ENCODE measurements at places on chromosomes 6 and 20.
A peak's percentile ranks its signal among the peaks of the same experiment; 100 is the strongest.

GRCh38 chr6:38846844-38847243 lies 131.7 kb downstream of the DNAH8 start:
- DNase-seq = no peak

DNA sequence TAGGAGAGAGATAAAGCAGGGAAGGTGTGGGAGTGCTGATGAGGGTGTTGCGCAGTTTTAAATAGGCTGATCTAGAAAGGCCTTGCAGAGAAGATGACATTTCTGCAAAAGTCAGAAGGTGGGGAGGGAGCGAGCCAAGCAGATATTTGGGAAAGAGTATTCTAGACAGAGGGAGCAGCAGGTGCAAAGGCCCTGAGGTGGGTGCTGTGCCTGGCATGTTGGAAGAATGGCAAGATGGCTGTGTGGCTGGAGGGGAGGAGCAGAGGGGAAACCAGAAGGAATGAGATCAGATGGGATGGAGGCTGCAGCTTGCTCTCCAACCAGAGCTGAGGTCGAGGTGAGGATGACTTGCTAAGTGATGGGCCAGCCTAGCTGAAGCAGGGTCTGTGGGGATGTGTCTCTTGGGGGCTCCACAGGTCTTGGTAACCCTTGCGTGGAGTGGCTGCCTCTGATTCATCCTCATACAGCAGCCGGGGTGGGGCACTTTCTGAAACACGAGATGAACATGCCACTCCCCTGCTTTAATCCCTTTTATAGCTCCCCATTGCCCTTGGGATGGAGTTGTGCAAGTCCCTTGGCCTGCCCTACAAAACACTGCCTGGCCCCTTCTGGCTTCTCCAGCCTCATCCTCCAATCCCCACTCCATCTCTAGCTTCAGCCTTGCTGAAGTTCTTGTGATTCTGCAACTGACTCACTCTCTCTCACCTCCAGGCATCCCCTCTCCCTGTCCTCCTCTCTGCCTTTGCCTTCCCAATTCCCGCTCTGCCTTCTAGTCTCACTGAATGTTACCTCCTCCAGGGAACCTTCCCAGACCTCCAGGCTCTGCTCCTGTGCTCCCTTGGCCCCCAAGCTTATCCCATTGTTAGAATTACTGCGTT lies 94.1 kb downstream of the CDH22 start:
- DNase-seq = peak; percentile 33

- no peak for DNase-seq
These were observed 18.0 kb downstream of the JARID2 start for GRCh38 chr6:15263780-15264374.

DNA sequence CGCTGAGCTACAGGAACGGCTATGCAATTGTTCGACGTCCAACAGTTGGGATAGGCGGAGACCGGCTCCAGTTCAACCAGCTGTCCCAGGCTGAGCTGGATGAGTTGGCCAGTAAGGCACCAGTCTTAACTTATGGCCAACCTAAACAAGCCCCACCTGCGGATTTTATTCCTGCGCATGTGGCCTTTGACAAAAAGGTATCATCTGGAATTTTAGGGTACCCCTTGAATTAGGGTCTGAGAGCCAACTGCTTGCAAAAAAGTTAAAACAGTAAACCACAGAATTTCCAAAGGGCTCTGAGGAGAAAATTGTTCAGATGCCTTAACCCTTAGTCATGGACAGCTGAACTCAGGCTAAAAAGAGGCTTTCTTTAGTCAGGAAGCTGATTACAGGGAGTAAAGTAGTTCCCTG lies 3.8 kb downstream of the EFHC1 start:
- no peak for DNase-seq

GRCh38 chr6:42239736-42240375 lies 22.2 kb upstream of the MRPS10 start:
- DNase-seq = no peak

- no peak for DNase-seq
These were observed 192.6 kb upstream of the CITED2 start for GRCh38 chr6:139567095-139567494.

DNA sequence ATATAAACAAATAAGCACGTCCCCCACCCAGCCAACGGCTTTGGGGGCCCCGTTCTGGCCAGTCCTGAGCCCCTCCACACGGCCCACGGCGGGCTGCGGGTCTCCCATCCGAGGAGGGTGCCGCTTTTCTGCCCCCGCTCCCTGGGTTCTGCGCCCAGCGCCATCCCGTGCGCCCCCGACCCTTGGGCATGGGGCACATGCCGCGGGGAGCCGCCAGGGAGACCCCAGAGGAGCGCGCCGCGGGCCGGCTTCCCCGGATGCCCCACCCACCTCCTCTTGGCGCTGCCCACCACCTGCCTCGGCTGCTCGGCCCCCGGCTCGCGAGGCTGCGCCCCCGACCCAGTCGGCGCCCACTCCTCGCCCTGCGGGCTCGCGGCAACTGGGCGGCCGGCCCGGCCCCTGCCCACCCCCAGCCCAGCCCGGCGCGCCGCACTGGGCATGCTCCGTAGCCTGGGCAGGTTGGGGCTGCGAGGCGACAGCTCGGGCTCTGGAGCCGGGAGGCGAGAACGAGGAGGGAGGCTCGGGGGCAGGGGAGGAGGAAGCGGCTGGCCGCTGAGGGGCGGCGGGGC lies 570 bp upstream of the PLCB4 start:
- peak; percentile 58 for DNase-seq

DNA sequence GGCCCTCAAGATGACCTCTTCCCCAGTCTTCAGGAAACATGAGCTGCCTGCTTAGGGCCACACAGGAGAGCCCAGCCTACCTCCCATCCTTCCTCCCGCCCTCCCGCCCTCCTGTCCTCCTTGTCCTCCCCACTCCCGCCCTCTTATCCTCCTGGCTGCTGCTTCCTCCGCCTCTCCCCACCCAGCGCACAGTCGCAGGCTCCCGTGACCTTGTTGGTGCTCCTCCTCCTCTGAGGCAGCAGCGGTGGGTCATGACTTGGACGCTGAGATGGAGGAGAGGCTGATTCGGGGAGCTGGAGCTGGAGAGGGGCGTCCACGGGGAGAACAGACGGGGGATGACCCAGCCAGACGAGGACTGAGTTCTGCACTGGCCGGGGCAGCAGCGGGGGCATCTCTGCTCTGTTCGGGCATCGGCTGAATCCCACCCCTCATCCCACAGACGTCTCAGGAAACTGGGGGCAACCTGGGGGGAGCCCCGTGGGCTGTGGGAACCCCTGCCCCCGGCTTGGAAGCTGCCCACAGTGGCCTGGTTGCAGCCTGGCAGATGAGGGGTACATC lies 32.4 kb downstream of the CHRNA4 start:
- DNase-seq = no peak

- no peak for DNase-seq
These were observed 107.9 kb downstream of the NRSN1 start for GRCh38 chr6:24233813-24234442.

- peak; percentile 41 for DNase-seq
These were observed at the start of gene SRC for GRCh38 chr20:37345339-37346235. TSS of gene SRC (plus strand) at chr20:37346140. CDS start at chr20:37384154, 38,014 bp downstream.

DNA sequence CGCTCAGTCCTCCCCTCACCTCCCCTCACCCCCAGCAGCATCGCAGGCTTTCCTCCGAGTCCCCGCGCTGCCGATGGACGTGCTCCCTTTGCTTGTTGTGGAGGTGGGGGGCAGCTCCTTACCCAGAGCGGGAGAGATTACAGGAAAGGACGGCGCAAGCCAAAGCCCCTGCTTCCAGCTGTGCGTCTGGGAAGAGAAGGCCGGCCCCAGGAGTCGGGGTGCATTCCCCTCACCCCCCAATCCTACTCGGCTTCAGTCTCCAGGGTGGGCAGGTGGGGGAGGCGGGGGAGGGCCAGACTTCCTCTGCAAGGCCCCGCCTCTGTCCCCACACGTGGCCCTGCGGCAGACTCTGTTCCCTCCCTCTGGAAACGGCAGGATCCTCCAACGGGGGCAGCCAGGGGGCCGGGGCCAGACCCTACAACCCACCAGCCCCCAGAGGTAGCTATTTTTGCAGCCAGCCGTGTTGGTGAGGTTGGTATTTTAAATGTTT lies 43.6 kb downstream of the NTSR1 start:
- no peak for DNase-seq

GRCh38 chr6:20948556-20948955 lies 414.3 kb downstream of the CDKAL1 start:
- DNase-seq = peak; percentile 94

DNA sequence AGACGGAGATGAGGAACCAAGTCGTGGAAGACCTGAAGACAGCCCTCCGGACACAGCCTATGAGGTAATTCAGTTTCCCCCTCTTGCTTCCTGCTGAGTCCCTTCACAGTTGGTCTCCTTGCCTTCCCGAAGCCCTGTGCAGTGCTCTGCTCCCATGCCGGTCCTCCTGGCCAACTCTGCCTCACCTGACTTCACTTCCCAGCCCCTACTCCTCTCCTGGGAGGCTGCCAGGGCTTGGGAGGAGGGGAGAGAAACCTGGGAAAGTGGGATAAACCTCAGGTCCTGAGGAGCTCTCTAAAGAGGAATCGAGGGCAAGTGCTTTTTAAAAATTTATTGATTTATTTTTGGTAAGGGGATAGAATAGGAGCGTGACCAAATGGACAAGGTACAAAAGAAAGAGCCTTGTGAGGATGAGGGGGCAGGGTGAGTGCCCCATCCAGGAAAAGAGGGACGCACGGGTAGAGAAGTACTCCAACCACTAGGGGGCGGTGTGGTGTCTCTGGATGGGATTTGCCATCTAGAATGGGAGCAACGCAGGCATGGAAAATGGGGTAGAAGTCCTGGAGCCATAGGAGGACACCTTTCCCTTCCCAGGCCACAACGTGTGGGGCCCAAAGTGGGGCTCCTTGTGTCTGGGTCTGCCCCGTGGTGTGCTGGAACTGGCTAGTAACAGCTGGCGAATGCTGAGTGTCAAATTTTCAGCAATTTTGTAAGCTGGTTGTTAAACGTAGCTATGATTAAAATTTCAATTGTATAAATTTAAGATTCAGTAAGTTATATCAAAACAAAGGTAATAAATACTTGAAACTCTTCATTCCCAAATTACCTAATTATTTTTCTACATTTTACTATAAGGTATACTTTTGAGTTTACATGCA lies 69.0 kb downstream of the MOCS1 start:
- peak; percentile 79 for DNase-seq

- DNase-seq = peak; percentile 88
These were observed 17.7 kb upstream of the CCDC167 start for GRCh38 chr6:37517411-37517812.

Data from NCI-H524 (cell line).